ENCODE measurements at places on chromosomes 11 and 22. TPM values are rescaled to one million over a fixed set of nuclear protein-coding genes. Genes with fewer than 3 reads are reported as not detected.
A peak's percentile ranks its signal among the peaks of the same experiment; 100 is the strongest.

Gene METTL15
- 10.8 TPM for polyA plus RNA-seq

GRCh38 chr11:75435571-75435925 is 2.5 kb upstream of the KLHL35 start:
- no peak for DNase-seq

DNA sequence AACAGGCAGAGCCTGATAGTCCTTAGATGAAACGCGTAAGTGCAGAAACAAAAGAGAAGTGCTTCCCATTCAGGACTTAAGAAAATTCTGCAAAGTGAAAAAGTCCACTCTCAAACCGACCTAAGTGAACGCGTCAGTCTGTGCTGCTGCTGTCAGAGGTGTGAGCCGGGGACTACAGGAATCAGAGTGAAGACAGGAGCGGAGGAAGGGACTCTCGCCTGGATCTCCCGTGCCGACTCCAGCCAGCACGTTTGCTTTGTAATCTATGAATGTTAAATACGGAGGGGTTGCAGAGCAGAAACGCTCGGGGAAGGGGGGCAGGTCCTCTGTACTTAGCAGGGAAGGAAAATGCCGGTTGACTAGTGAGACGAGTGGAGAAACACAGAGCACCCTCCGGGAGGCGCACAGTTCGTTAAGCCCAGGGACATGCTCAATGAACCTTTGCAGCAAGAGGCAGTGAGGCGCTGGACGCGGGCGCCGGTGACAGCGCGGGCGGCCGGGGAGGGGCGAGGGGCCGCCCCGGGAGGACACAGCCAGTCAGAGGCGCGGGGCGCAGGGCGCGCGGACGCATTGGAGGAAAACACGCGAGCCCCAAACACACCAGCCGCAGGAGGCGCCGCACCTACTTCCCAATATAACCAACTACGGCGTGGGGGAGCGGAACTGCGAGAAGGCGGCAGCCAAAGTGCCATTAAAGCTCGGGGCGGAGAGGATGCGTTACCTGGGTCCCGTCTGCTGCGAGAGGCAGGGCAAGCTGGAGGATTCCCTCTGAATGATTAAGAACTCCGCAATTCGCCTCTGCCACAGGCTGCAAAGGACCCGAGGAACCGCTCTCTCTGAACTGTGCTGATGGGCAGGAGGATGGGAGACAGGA is at the start of gene CNTN5:
Gene CNTN5 (plus strand): TSS at position 598 of the 874 bp plus-strand sequence.
- peak; percentile 80 for DNase-seq

DNA sequence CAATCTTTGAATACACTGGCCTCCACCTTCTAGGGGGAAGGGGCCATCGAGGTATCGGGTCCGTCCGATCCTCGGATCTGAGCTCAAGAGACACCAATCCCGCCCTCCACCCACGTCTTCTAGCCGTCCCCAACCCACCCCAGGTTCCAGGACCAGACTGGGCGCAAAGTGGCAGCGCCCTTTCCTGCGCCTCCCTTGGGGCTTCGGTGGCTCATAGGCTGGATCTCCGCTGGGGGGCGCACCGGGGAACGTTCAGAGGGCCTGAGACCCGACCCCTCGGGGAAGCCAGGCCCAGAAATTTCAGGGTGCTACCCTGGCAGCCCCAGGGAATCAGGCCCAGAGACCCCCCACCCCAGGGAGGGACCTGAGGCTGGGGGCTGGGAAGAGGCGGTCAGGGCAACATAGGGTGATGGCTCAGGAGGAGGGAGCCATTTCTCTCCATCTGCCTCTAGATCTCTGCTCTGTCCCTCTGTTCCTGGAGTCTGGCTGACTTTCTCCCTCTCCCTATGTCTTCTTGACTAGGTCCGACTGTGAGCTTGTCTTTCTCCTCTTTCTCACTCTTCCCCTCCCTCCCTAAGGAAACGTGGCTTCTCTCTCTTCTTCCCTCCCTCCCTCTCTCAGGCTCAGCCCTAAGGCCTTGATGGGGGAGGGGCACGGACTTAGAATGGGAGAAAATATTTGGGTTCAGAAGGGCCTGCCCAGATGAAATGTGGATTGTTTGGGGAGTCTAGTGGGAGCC is 1.1 kb downstream of the CREB3L1 start:
- no peak for DNase-seq

GRCh38 chr11:100963375-100963774 is 166.2 kb downstream of the PGR start:
- DNase-seq, result no peak

Data from muscle of back (tissue), 13 donors.